ENCODE measurements at places on chromosomes 1 and 21.

- DNase-seq: peak; percentile 42
These were observed 7.7 kb upstream of the ZNF669 start for GRCh38 chr1:247111700-247112478.

DNA sequence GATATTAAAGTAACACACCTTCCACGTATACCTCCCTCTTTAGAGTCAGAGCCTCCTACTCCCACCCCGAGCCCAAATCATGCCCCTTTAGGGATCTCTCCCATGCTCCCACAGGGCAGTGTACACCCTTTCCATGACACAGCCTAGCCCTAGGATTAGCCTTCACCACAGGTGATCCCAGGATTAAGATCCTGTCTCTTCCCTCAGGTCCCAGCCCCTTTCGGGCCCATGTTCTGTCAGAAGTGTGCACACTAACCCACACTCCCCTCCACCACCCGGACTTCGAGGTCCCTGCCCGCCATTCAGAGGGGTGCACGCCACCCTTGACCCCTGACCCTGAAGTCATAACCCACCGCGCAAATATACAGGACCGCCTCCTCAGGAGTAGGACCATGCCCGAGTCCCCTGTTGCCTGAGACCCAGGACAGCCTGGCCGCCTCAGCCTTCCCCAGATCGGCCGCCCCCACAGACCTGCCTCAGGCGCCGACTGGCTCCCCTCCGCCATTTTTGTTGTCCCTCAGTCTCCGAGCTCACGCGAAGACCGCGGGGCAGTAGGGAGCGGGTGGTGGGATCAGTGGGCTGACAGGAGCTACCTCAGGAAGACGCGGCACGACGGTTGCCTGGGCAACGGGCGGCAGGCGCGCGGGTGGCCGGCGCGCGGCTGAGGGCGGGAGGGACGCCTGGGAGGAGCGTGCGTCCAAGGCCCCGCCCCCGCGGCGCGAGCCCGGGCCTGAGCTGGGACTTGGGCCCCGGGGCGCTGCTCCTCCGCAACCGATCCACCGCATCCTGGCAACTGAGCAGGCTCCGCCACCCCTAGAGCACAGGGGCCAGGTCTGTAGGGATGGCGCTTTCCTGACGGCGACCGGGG lies at the start of gene AGBL4:
TSS of gene AGBL4 (minus strand) at position 663 of the 868 bp plus-strand sequence.
- DNase-seq: peak; percentile 2

- DNase-seq: no peak
These were observed 126.8 kb downstream of the PLXNA2 start for GRCh38 chr1:208117409-208117808.

DNA sequence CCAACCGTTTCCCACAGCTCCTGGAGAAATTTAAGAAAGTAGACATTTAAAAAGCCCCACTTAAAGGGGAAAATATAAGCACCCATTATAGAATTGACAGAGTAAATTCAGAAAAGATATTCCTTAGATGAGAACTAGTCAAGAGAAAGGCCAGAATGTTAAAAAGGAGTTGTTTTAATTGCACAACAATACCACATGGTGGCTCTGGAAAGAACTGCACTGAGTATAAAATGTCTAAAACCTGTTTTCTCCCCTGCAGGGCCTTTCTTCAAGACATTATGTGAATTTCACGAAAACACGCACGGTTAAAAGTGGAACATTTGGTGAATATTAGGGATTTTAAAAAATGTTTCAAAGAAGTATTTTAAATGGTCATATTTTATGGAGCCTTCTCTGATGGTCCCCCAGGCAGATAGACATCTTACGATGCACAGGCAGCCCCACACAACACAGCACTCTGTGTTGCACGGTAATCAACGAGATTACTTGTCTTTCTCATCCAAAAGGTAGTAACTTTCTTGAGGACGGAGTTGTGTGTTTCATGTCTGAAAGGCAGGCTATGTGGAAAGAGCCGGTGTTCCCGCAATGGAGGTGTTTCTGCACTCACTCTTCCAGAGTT lies 101.9 kb downstream of the PRRX1 start:
- DNase-seq: peak; percentile 73

- DNase-seq: no peak
These were observed 20.6 kb downstream of the PGLYRP3 start for GRCh38 chr1:153292185-153292584.

GRCh38 chr1:43319288-43319687 lies 18.3 kb upstream of the MPL start:
- no peak for DNase-seq

GRCh38 chr1:11295905-11296304 lies 22.9 kb downstream of the UBIAD1 start:
- no peak for DNase-seq

GRCh38 chr21:36769051-36769839 lies 70.3 kb downstream of the SIM2 start:
- DNase-seq: peak; percentile 71

DNA sequence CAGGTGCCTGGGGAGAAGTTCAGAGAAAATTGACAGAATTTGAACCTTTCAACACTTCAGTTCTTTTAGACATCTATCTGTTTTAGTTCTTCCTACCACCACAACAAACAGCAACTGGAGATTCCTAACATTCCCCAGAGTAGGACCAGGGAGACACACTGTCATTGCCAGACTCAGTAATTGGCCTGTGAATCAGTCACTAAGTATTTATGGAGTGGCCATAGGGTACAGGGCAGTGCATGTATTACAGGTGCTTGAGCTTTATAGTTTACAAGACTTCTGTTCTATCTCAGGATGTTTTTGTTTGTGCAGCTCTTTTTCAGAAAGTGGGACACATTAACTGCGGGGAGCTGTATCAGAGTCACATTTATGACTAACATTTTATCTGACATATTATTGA lies 1.7 kb downstream of the CDC14A start:
- DNase-seq: peak; percentile 44

GRCh38 chr1:153291514-153291913 lies 21.2 kb downstream of the PGLYRP3 start:
- no peak for DNase-seq

Data from cardiac fibroblast (primary cell).